SHP77 treated with DMSO at 0.1 percent for 48 hours (cell line): ENCODE measurements at places on chromosomes 2 and 18.

DNA sequence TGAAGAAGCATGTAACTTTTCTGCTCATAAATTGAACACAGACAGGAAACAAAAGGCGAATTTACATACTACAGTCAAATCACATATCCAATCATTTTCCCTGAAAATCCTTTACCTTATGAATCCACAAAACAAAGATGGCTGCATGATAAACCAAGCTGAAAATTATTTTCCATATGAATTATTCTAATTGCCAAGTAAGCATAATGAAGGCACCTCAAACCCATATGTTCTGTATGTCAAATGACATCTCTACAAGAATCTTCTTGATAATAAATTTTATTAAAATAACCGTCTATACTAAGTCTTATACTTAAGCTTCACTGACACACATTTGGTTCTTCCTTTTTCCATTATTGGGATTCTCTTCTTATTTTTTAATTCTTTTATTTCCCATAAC lies 1242.6 kb downstream of the CNTNAP5 start:
- no peak for DNase-seq

- no peak for DNase-seq
Measured at GRCh38 chr2:134346141-134346540, 92.3 kb downstream of the MGAT5 start.

DNA sequence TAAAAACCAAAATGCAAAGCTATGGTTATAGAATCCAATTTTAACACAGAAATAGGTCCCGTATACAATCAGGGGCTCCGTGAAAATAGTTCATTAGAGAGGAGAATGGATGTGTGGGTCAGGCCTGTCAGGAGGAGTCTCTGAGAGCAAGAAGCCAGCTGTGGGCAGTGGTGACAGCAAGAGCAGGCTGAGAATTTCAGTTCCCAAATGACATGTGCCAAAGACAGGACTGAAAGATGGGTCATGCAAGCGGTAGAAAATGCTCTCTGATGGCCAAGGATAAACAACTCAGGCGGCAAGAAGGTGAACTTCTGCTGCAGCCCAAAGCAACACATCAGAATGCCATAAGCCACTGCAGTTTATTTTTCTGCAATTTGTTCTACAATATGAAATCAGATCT lies 100.4 kb downstream of the CCDC141 start:
- DNase-seq = no peak

DNA sequence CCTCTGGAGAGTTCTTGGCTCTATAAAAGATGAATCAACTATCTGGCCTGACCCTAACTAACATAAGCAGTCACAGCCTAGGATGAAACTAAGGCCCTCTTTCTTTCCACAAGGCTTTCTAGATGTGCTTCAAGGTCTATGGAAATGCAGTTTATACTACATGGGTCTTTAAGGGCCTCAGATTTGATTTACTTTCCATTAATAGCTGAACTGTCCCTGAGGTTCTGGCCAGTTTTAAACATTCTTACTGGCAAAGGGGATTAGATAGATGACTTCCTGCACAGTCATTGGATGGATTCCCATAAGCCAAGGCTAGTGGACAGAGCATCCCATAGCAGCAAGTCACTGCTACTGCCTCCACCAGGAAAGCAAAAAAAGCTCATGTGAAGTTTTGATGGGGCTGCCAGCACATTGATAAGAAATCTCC lies 38.1 kb upstream of the LCLAT1 start:
- no peak for DNase-seq

DNA sequence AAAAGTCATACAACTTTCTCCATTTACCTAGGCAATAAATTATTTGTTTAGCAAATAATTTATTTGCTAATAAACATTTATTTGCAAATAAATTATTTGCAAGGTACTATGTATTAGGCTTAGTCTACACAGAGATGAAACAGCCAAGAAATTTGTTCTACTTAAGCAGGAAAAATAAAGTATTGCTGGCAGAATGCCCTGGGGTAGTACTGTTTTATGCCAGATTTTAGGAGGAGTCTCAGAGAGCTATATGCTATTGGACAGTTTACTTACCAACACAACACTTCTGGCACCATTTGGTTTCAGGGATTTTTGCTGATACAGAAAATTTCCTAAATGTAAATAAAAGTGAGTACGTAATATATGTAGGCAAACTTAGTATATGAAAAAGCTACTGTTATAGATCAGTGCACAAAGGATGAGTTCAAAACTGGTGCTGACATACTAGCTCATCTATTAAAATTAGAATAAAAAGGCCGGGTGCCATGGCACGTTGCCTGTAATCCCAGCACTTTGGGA lies 23.2 kb upstream of the CDKL4 start:
- DNase-seq = no peak

DNA sequence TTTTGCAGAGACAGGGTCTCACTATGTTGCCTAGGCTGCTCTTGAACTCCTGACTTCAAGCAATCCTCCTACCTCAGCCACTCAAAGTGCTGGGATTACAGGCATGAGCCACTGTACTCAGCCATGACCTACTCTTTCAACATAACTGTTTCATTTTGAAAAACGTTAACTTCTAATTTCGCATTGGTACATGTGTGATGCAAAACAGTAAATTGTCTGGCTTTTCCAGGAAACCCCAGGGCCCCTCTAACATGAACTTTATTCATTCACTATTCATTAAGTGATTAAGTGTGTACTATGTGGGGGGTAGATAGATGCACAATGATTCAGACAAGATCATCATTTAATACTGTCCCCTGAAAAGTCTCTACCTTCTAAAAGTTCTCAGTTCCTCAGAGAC lies 364.9 kb downstream of the SS18 start:
- DNase-seq = no peak

DNA sequence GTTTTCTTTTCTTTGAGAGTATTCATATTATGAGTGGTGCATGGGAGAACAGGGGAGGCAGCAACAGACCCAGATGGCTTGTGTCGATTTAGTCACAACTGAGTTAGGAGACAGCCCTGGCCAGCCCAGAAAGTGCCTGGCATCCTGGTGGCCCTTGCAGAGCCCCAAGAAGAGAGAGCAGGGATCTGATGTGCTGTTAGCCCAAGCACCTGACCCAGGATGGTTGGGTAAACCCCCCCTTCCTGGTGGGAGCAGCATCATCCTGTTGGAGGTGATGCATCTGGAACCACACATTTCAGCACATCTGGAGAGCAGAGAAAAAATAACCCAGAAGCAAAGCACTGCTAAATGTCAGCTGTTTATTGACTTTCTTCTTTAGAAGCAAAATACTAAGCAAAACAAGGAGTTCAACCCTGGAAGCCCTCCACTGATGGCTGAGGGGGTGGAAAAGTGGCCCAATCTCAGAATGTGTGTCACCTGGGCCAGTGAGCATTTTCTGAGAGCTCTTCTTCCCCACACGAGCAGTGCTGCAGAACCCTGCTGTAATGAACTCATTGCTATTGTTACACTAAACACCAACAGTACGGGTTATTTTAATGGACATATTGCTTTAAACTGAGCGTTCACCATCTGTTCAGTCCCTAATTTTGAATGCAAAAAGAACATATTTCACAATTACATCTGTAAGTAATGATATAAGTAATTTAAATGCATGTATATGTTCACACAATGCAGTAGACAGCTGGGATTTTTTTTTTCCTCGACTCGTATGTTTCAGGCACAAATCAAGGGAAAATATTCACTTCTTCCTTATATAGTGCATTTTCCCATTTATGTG lies 100.6 kb upstream of the SMIM21 start:
- DNase-seq = no peak

DNA sequence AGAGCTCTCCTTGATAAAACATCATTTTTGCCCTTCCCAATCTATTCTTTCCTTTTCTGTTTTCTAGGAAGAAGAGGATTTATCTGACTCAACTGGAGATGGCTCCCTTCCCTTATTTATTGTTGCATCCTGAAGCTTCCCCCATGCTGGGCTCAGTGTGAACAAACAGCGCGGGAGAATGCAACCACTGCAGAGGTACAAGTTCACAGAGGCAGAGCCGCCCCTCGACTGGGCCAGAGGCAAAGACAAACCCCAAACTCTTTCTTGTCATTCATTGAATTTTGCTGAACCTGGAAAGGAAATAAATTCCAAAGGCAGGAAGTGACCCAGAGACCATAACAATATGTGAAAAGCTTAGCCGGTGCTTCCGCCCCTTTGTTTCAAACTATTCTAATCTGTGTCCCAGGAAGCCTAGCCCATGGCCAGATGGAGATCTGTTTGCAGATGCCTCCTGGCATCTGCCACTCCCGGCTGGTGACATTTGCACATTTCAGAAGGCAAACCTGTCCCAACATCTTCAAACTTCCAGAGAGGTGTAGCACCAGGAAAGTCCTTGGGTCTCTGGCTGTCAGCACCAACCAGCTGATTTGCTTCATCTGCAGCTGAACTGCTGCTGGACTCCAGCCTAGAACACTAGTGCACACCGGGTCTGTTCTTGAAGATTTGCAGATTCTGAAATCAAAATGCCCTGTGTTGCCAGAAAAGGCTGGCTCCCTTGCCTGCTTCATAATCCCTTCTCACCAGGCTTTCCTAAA lies 79.4 kb upstream of the MAP4K3 start:
- no peak for DNase-seq

- DNase-seq = no peak
Measured at GRCh38 chr2:169709331-169709730, 15.1 kb downstream of the PHOSPHO2 start.

DNA sequence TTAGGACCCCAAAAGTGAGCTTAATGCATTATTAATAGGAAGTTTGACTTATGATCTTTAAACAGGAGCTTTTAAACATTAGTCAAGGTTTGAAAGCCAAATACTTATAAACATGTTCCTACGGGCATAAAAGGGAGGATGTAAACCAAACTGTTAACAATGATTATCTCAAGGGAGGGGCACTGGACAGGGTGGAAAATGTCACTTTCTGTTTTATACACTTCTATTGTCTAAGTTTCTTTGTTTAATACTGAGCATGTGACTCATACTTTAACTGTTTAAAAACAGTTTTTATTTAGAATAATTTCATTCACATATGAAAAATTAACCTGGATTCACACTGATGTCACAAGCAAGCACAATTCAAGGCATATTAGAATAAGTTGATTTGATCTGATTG lies 18.3 kb upstream of the ITGA6 start:
- no peak for DNase-seq

DNA sequence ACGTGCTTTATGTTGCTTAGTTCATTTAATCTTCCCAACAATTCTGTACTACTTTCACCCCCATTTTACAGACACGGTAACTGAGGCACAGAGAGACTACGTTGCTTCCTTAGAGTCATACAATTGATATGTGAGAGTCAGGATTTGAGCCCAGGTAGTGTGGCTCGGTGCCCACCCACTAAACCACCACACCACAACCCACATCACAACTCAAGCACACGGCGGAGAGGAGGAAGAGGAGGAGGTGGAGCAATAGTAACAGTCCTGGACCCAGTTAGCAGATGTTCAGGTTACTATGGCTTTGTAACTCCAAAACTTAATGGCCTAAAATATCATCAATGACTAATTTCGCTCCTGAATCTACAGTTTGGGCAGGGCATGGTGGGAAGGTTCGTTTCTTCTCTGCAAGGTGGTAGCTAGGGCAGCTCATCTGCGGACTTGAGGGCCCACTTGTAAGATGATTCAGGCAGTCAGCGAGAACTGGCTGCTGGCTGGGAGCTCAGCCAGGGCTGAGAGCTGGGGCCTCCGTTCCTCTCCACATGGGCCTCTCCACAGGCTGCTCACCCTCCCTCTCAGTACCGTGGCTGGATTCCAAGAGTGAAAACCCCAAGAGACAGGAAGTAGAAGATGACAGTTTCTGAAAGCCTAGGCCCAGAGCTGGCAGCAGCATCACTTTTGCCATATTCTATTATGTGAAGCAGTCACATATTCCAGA lies 167.1 kb downstream of the ZFP36L2 start:
- no peak for DNase-seq

GRCh38 chr2:81276595-81276994 lies 972.0 kb upstream of the LRRTM1 start:
- no peak for DNase-seq

GRCh38 chr18:32264401-32264800 lies 74.6 kb downstream of the MEP1B start:
- DNase-seq = no peak

DNA sequence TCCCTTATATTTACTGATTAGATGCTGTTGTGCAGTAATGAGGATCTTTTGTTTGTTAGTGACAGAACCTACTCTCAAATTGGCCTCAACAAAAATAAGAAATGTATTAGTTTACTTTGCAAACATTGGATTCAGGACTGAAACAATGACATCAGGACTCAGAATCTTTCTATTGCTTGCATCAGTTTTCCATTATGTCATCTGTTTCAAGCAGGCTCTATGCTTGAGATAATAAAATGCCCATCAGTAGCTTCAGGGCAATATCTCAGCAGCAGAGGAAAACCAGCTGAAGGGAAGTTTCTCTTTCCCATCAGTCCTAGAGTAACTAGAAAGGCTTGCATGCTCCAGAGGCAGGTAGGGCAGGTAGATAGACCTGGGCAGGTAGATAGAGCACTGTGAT lies 375.5 kb upstream of the SLC8A1 start:
- no peak for DNase-seq

GRCh38 chr2:25323610-25324189 lies 18.0 kb downstream of the DNMT3A start:
- DNase-seq = no peak

GRCh38 chr18:67041334-67041733 lies 437.4 kb upstream of the CDH19 start:
- no peak for DNase-seq

- no peak for DNase-seq
Measured at GRCh38 chr2:62565309-62565908, 59.4 kb upstream of the TMEM17 start.

DNA sequence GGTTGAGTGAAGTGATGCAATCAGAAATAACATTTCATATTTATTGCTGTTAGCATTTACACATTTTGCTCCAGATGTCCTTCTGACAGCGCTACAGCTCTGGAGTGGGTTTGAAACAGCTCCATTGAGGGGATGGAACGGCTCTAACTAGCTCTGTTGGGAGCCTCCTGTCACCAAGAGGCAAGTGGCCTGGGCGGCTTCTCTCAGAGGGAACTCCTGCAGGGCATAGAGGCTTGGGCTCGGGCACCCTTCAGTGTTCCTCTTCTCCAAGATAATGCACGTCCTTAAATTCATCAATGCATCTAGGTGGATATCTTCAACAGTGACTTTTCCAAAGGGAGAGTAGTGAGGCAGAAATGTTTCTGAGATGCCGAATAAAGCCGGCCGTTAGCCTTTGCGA lies 122.5 kb downstream of the CNTNAP5 start:
- no peak for DNase-seq

GRCh38 chr2:98454500-98455235 lies 10.0 kb downstream of the INPP4A start:
- DNase-seq = no peak

DNA sequence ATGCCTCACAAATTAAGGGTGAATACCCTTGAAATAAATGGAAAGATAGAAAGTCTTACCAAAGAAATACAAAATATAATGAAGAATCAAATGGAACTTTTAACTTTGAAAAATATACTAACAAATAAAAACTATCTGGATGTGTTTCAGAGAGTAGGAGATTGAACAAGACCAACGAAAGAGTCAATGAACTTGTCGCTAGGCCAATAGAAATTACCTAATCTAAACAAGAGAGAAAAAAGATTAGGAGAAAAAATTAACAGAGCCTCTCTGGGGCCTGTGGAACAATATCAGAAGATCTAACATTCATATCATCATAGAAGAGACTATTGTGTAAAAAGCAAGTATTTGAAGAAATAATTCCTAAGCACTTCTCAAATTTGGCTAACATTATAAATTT lies 11.1 kb downstream of the FRZB start:
- DNase-seq = no peak
